Hippocampal formation (tissue), 2 donors: ENCODE measurements at places on chromosomes 2 and 18.

DNA sequence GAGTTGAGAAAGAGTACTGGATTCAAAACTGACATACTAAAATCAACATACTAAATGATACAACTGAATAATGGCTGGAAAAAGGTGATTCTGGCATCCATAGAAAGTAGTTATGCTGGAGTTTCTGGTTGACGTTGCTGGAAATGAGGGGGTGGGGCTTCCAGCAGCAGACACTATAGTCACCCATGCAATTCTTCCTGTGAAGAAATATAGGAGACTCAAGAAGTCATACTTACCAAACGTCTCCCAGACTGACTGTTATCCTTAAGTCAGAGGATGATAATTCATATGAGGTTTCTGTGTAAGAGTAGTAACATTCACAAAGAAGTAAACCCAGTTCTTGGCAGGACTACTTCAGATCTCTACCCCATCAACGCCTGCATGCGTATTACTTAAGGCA is 23.6 kb downstream of the DTNB start:
- no peak for DNase-seq

GRCh38 chr18:34773961-34774766 is 64.1 kb downstream of the DTNA start:
- peak; percentile 35 for DNase-seq

- no peak for DNase-seq
Measured at GRCh38 chr2:18339326-18339725, 221.1 kb downstream of the RDH14 start.

DNA sequence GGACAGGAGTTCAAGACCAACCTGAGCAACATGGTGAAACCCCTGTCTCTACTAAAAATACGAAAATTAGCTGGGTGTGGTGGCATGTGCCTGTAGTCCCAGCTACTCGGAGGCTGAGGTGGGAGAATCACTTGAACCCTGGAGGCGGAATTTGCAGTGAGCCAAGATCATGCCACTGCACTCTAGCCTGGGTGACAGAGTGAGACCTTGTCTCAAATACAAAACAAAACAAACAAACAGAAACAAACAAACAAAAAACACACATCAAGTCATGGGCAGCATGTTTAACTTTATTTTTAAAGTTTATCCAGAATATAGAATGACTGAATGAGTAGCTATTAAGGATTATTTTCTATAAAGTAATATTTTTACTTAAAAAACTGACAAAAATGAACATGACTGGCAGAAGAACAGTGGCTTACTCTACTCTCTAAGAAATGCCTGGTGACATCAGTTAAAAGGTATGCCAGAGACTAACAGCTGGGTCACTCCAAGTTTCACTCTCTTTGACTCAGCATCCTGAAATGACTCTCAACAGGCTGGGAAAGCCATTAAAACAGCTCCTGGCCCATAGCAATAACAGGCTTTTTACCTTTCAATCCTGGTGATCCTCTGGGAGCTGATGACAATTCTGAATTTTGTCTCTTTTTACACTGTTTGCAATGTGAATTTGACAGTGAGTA is 281.6 kb upstream of the STON1 start:
- no peak for DNase-seq

- DNase-seq = no peak
Measured at GRCh38 chr2:40458271-40458794, 6.4 kb upstream of the SLC8A1 start.

GRCh38 chr2:45354776-45355175 is 256.3 kb downstream of the SRBD1 start:
- DNase-seq = no peak

DNA sequence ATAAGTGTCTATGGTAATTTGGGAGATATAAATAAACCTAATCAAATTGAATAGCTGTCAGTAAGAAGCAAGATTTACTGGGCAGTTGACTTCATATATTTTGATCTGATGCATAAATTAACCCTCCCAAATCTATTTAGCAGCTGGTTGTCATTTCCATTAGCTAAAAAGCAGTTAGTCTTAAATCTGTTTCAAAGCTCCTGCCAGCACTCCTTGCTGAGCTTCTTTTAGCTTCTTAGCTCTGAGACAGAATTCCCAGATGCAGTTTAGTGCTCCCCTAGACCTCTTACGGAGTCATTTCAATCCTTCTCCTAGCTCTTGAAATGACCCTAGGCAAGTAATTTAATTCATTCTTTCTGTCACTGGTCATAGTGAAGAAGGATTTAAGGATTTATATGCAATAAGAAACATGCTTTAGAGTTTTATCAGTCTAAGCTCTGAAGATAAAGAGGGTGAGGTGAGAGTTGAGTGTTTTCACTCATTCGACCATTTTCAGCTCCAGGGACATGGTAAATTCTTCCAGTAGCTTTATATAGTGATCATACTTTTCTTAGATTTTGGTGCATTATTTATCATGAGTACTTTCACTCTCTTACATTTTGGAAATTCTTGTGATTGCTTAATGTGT is 98.9 kb downstream of the PHLPP1 start:
- DNase-seq = no peak
